ENCODE measurements at places on chromosomes 3 and 15. TPM values are rescaled to one million over a fixed set of nuclear protein-coding genes. Genes with fewer than 3 reads are reported as not detected.

B3GALNT1 gene
- 15.8 TPM for total RNA-seq

CCDC54 gene
- total RNA-seq, result not detected

COL7A1 gene
- total RNA-seq, result 7.0 TPM

SLC27A2 gene
- not detected for total RNA-seq

TMEM115 gene
- total RNA-seq, result 21.3 TPM

TRA2B gene
- 367 TPM for total RNA-seq

TMOD3 gene
- 21.2 TPM for total RNA-seq

TP63 gene
- total RNA-seq, result 1.7 TPM

ACOX2 gene
- total RNA-seq, result 3.8 TPM

CCDC191 gene
- 0.43 TPM for total RNA-seq

CCDC39 gene
- not detected for total RNA-seq

NRROS gene
- total RNA-seq, result 0.02 TPM

UROC1 gene
- not detected for total RNA-seq

PLSCR5 gene
- not detected for total RNA-seq

POLQ gene
- total RNA-seq, result 5.4 TPM

TRH gene
- not detected for total RNA-seq

GPR62 gene
- not detected for total RNA-seq

SAMD7 gene
- not detected for total RNA-seq

AHSG gene
- total RNA-seq, result not detected

CLDN1 gene
- 0.12 TPM for total RNA-seq

TGM5 gene
- not detected for total RNA-seq

MCTP2 gene
- total RNA-seq, result 27.0 TPM

TOP2B gene
- 45.3 TPM for total RNA-seq

EDC3 gene
- total RNA-seq, result 6.1 TPM

TMC3 gene
- total RNA-seq, result not detected

NOX5 gene
- not detected for total RNA-seq

FBXW12 gene
- total RNA-seq, result not detected

RBPMS2 gene
- total RNA-seq, result 0.48 TPM

SLC35G2 gene
- total RNA-seq, result 8.0 TPM

GOLGA6B gene
- total RNA-seq, result not detected

GPR15 gene
- not detected for total RNA-seq

FETUB gene
- not detected for total RNA-seq

C3orf80 gene
- total RNA-seq, result 0.15 TPM

SERPINI1 gene
- total RNA-seq, result 15.4 TPM

LRRIQ4 gene
- total RNA-seq, result not detected

XCR1 gene
- not detected for total RNA-seq

DLL4 gene
- 0.10 TPM for total RNA-seq

EOMES gene
- total RNA-seq, result not detected

CLDND1 gene
- total RNA-seq, result 86.1 TPM

ZPLD1 gene
- 0.06 TPM for total RNA-seq

SH3GL3 gene
- 2.0 TPM for total RNA-seq

UNC13C gene
- not detected for total RNA-seq

FBXL22 gene
- not detected for total RNA-seq

CACNA2D3 gene
- total RNA-seq, result 4.3 TPM

ZNF385D gene
- not detected for total RNA-seq

CHRNA7 gene
- 4.0 TPM for total RNA-seq

SCAANT1 gene
- not detected for total RNA-seq

DAZL gene
- total RNA-seq, result not detected

TM4SF4 gene
- not detected for total RNA-seq

SLC49A4 gene
- total RNA-seq, result 30.6 TPM

TMEM158 gene
- total RNA-seq, result 8.3 TPM

SPATA12 gene
- total RNA-seq, result 0.14 TPM

TMEM40 gene
- 0.10 TPM for total RNA-seq

CCR3 gene
- total RNA-seq, result 0.29 TPM

NANOGP8 gene
- not detected for total RNA-seq

RTP1 gene
- total RNA-seq, result 0.29 TPM

SGO1 gene
- 12.3 TPM for total RNA-seq

HDC gene
- not detected for total RNA-seq

DUOXA2 gene
- total RNA-seq, result not detected

Measured in H4 (cell line).